ENCODE measurements at places on chromosomes 5 and 9.

- DNase-seq, result no peak
These were observed 123.1 kb upstream of the FREM1 start for GRCh38 chr9:15033316-15033715.

DNA sequence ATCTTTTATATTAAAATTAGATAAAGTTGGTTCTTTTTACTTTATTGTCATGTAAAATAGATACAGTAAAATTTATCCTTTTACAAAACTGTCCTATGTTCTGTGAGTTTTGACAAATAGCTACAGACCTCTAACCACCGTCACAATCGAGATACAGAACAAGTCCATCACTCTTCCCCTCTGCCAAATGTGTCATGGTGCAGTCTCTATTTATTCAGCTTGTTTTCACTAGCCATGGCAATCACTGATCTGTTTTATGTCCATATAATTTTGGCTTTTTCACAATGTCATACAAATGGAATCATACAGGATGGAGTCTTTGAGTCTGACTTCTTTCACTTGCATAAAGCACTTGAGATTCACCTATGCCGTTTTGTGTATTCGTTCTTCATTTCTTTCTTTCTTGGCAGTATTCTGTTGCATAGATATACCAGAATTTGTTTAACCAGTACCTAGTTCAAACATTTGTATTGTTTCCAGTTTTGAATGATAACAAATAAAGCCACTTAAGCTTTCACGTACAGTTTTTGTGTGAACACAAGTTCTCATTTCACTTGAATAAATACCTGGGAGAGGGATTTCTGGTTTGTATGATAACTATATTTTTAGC lies 273.2 kb upstream of the MPDZ start:
- DNase-seq, result no peak

- DNase-seq, result no peak
These were observed 74.0 kb downstream of the KCNN2 start for GRCh38 chr5:114435885-114436299.

- DNase-seq, result no peak
These were observed 4.4 kb downstream of the SNAPC4 start for GRCh38 chr9:136395345-136396218.

DNA sequence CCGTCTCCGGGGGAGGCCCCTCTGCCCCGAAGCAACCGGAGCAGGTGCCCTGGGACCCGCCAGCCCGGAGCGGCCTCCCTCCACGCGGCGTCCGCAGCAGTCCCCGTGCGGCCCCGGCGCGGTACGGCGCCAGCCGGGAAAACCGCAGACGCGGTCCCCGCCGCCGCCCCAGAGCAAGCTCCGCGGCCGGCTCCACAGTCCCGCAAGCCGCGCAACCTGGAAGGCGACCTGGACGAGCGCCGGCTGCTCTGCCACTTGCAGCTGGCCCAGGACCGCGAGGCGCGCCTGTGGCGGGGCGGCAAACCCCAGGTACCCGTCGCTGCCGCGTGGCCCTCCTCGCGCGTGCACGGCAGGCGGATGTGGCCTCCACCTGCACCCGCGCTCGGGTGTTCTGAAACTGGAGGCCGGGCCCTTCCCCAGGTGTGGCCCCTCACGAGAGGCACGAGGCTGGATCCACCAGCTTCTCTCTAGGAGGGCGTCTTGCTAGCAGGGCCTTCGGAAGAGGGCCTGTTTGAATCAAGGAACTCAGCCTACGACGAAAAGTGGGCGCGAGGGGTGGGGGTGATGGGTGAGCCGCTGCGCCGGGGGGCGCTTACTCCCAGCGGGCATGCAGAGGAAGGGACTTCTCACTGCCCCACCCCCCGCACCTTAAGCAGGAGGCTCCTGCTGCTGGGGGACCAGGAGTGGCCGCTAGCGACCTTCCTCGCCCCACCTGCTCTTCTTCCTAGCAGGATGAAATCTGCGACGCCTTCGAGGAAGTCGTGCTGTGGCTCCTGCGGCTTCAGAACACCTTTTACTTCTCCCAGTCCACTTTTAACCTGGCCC lies 602 bp downstream of the CCNI2 start:
- no peak for DNase-seq

DNA sequence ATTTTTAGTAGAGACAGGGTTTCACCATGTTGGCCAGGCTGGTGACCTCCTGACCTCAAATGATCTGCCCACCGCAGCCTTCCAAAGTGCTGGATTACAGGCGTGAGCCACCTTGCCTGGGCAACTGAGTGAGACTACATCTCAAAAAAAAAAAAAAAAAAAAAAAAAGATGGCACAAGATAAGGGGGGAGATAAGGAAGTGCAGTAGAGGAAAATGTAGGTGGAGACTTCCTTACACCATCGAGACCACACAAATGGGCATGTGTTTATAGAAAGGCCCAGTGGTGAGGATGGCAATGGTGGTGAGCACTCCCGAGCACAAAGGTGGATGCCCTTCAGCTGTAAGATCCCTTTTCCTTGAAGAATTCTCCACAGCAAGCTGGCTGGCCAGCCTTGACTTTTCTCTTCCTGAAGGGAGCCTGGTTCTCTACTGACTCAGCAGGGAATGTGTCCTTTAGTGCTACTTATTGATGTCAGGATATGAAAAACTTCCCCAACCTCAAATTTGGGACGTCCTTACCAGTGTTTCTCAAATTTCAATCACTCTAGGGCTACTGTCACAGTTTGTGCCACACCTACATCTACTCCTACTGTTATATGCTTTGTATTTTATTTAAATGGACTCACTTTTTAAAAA lies 28.2 kb downstream of the ERGIC1 start:
- DNase-seq, result no peak

DNA sequence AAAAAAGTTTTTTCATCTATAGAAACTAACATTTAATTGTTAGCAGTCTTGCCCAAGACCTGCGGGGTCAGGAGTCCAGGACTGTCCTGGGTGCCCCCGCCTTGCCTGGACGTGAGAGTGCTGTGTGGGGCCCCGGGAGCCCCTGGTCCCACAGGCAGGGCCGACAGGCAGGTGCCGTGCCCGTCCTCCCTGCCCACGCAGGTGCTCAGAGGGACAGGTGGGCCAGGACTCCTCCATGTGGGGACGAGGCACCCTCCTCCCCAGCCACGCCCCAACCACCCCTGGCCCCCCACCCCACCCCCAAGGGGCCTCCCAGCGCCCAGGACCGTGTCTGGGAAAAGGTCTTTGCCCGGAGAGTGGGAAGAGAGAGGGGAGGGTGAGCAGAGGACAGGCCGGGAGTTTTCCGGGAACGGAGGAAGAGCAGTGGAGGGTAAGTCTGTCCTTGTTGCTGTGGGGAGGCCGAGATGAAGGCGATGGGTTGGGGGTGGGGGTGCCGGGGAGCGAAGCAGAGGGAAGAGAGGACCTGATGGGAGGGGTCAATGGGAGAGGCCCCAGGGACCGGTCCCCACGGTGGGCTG lies 2.7 kb upstream of the LCN12 start:
- DNase-seq, result no peak

DNA sequence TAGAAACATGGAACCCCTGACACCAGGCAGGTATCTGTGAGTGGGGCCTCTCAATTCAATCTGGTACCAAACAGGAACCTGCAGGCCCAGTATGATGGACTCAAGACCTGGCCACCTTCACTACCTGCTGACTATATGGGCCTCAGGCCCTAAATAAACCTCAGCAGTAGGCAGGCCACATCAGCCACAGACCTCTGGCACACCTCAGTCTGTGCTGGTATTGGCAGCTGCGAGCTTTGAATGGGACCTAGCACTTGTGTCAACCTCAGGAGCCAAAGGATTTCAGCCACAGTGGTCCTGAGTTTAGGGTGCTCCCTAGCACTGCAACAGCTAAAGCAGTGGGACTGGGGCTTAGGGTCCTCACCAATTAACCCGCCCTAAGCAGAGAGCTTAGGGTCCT lies 325.5 kb downstream of the ZNF608 start:
- no peak for DNase-seq

DNA sequence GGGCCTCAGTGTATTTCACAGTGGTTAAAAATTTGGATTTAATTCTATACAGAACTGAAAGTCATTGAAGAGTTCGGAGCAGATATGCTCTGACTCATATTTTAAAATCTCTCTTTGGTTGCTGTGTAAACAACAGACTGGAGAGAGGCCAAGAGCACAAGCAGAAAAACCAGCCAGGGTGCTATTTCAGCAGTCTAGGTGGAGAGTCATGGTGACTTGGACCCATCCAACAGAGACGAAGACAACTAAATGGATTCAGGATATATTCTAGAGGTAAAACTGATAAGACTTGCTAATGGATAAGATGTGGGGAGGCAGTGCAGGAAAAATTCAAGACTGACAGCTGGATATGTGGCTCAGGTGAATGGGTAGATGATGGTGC lies 168.9 kb downstream of the MAPKAP1 start:
- no peak for DNase-seq

- DNase-seq, result no peak
These were observed 1193.7 kb upstream of the CDH18 start for GRCh38 chr5:21181609-21182125.
